ENCODE measurements at places on chromosomes 2 and 18.

- DNase-seq: no peak
Measured at GRCh38 chr2:109213646-109214433, 84.8 kb downstream of the SH3RF3 start.

DNA sequence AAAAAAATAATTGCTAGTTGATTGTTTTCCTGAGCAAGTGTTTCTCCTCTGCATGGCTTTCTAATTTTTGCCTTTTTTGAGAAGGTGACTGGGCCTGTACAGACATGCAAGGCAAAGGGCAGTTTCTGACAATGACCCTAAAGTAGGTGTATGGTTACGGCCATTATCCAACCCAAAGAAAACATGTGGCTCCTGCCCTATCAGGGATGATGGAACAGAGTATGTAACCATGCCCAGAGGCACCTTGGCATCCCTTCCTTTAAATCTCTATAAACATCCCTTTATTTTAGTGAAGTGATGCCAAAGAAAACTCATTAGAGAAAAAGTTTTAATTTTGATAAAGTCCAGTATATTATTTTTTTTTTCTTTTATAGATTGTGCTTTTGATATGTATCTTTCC, 217.5 kb downstream of the LPIN1 start:
- no peak for DNase-seq

- no peak for DNase-seq
Measured at GRCh38 chr2:44949329-44950151, 8.0 kb downstream of the SIX3 start.

DNA sequence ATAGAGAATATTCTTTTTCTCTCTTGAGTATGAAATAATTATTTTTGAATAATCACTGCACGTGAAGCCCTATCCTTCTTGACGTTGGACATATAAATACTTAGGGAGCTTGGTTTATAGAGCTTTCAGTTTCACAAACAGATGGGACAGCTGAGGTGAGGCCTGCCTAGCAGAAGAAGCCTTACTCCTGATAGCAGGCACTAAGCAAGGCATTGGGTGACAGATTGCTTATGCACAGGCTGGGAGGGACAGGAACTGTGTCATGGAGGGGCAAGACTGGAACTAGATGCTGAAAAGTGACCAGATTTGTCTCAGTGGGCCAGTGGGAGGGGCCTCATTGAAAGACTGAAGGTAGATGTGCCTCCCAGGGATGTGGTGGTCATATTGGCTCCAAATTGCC, 220.8 kb downstream of the NEDD4L start:
- no peak for DNase-seq
